ENCODE measurements at places on chromosomes 2 and 18.

- DNase-seq: no peak
Observed at GRCh38 chr18:3690764-3691066, 240.7 kb downstream of the TGIF1 start.

GRCh38 chr2:11505652-11506610 lies 27.9 kb upstream of the GREB1 start:
- DNase-seq: no peak

GRCh38 chr2:196183528-196184231 lies 12.3 kb upstream of the STK17B start:
- no peak for DNase-seq

DNA sequence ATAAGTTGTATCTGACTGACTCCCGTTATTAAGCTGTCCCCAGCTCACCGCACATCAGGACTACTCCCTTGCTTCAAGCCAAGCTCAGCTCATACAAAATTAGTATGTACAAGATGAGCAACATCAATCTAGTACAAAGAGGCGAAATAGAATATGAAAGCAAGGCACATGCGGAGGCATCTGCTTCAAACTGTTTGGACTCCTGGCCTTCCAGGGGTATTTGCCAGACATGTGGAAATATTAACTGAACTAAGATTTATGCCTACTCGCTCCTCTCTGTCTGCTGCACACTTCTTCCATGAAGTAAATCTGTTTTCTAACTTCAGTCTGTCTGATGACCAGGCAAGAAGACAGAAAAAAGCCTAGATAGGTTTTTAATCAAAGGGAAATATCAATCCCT lies 499.8 kb downstream of the PID1 start:
- no peak for DNase-seq

GRCh38 chr2:140589273-140589672 lies 1541.5 kb downstream of the LRP1B start:
- no peak for DNase-seq

- no peak for DNase-seq
Observed at GRCh38 chr2:231133365-231134099, 8.7 kb upstream of the HTR2B start.

DNA sequence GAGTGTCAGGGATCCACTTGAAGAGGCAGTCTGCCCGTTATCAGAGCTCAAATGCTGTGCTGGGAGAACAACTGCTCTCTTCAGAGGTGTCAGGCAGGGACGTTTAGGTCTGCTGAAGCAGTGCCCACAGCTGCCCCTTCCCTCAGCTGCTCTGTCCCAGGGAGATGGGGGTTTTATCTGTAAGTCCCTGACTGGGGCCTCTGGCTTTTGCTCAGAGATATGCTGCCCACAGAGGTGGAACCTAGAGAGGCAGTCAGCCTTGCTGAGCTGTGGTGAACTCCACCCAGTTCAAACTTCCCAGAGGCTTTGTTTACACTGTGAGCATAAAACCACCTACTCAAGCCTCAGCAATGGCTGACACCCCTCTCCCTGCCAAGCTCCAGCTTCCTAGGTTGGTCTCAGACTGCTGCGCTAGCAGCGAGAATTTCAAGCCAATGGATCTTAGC lies 38.1 kb downstream of the PLEK start:
- no peak for DNase-seq

GRCh38 chr2:232761301-232761907 lies 15.0 kb downstream of the KCNJ13 start:
- DNase-seq: no peak

GRCh38 chr2:101230541-101231001 lies 22.1 kb upstream of the CNOT11 start:
- no peak for DNase-seq

GRCh38 chr18:58687871-58688308 lies 16.6 kb downstream of the MALT1 start:
- no peak for DNase-seq

GRCh38 chr2:11998626-11999378 lies 252.4 kb downstream of the LPIN1 start:
- no peak for DNase-seq

Measured in stimulated activated CD8-positive, alpha-beta memory T cell treated with anti-CD3 and anti-CD28 coated beads, Interleukin-15, amount 100 ng/mL, for 24 hours (primary cell).